ENCODE measurements at places on chromosomes 1 and 21.

DNA sequence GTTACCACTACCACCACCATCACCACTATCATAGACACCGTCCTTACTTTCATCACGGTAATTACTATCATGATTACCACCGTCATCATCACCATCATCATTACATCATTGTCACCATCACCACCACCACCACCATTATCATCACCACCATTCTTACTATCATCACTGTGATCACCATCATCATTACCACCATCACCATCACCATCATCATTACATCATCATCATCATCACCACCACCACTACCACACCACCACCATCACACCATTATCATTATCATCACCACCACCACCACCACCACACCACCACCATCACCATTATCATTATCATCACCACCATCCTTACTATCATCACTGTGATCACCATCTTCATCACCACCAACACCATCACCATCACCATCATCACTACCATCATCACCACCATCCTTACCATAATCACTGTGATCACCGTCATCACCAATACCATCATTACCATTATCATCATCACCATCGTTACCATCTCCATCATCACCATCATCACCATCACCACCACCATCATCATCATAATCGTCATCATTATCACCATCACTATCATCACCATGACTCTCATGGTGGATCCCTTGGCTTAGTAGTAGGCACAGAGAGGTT lies 244.4 kb upstream of the C1orf174 start:
- DNase-seq: no peak

GRCh38 chr1:58062635-58063034 lies 483.9 kb downstream of the OMA1 start:
- DNase-seq: no peak

DNA sequence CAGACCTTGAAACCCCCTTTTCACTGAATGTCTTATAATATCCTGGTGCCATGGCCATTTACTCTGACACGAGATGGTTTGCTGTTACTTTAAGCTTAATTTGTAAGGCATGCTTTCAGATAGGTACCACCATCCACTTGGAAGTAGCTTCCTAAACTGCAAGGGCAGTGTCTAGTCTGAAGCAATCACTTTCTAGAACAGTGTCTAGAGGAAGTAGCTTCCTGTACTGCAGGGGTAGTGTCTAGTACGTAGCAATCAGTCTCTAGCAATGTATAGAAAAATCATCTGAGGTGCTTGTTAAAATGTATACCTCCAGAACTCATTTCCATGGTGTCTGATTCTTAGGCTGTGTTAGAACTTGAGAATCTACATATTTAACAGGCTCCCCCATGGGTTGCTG lies 42.5 kb downstream of the ZBTB40 start:
- DNase-seq: no peak

- DNase-seq: no peak
Measured at GRCh38 chr1:223721658-223722607, 9.6 kb downstream of the CAPN2 start.

DNA sequence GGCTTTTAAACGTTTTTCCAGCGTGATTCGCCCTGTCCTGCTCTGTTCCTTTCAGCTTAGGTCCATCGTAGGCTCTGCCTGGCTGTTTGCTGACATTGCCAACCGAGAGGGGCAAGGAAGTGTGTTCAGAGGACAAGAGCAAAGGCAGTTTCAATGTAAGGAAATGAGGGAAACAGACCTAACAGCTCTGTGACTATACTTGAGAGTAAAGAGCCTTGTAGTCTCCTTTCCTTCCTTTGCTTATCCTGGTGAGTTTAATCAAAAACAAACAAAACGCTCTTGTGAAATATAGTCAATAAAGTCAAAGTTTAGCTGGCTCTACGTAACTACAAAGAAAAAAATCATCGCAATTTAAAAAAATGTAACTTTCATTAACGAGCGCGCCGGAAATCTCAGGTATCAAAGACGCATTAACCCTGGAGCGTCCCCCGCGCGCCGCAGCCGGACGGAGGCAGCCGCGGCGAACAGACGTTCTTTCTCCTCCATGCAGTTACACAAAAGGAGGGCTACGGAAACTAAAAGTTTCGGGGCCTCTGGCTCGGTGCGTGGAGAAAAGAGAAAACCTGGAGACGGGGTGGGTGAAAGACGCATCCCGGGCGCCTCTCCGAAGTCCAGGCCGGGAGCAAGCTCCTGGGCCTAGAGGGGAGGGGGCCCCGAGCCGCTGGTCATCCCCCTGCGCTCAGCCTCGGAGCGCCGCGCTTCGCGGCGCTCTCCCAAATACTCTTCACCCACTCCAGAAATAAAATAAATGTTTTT lies 617 bp upstream of the ADGRL2 start:
- DNase-seq: no peak

DNA sequence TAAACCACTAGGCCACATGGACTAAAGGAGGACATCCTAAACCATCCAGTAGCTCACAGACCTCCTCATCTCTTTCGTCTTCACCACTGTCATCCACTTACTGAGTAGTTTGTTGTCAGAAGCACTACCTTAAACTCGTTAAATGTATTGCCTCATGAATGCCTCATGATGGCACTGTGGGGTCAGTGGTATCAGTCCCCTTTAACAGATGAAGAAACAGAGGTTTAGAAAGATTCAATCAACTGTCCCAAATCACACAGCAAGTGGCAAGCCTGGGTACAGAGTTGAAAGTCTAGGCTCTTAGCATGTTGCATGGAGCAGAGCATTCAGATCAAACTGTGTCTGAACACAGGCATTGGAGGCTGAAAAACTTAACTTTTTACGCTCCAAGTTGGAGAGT lies 183.6 kb upstream of the KIAA0040 start:
- no peak for DNase-seq

DNA sequence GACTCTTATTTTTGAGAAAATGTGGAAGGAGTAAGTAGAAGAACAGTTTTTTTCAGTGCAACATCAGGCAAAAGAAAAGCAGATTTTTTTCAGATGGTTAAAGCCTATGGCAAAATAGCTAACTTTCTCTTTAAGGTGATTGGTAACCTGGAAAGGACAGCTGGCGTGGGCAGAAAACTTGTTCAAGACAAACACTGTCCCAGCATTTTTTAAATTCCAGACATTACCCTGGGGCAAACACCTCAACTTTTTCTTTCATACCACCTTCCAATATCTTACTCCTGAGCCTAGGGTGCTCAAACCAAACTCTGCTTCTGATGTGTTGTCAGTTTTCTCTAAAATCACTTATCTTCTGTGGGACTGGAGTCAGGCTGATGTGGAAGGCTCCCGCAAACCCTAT lies 2.7 kb upstream of the LEPR start:
- DNase-seq: no peak

DNA sequence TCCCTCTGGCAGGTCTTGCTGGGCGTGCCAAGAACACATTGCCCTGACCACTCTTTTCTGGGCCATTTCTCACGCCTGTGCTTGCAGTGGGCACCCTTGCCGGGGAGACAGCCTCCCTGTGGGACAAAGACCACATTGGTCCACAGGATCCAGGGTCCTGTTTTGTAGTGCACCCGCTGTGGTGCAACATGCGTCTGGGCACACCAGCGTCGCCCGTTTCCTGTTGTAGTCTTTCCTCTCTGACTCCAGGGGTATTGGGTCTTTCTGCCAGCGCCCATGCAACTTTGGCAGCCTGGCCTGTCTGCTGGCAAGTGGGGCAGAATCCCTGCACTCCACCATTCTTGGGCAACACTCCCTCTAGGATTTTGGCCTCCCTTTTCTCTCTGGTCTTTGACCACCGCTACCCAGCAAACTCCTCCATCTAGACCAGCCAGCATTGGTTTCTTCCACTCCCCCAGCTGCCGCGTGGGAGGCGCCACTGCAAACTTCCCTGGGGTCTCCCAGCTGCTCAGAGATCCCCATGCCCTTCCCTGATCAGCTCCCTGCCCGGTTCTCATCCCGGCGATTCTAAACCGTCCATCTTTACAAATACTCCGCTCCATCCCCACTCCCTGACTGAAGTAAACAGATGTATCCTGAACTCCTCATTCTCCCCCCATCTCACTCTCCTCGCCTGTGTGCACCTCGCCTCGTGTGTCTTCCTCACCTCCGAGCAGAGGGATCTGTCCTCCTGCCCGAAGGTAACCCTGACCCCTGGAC lies 1.2 kb upstream of the TPRG1L start:
- no peak for DNase-seq

DNA sequence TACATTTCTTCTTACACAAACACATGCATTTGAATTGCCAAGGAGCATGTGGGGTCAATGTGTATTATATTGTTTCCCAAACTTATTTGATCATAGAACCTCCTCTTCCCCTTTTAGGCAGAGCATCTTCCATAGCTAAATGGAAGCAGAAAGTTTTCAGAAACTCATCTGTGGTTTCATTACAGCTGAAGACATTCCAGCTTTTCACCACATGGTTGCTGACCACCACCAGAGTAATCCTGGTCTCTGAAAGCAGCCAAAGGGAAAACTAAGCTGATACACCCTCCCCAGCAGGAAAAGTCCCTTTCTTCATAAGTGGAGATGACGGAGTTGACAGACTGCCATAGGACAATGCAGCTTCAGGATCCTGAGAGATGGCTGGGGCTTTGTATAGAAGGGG lies 30.2 kb upstream of the OTUD3 start:
- no peak for DNase-seq

GRCh38 chr21:14995695-14996490 lies 68.9 kb downstream of the NRIP1 start:
- no peak for DNase-seq

GRCh38 chr1:17674726-17675500 lies 80.2 kb upstream of the ACTL8 start:
- no peak for DNase-seq

DNA sequence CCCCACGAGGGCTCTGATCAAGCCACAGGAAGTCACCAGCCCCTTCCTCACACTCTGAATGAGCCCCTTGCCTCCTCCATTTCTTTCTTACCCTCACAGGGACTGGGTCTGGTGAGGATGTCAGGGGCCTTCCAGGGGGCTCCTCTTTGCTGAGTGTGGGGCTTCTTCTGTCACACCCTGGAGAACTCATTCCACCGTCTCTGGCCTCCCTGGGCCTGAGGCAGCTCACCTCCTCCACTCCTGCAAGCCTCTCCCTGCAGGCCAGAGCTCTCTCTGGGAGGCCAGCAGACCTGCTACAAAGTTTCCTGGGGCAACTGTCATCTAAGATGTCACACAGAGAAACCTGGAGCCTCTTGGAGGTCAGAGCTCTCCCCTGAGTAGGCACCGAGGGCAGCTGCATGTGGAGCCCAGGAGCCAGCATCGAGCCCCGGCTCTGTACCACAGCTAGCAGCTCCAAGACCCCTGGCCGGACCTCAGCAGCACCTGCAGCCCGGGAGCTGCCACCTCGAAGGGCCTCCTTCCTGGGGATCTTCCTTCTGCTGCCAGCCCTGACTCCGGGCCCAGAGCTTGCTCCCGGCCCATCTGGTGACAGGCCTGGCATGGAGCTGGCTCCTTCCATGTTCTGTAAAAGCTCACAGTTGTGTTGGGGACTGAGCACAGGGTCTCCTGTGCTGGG lies 1.1 kb downstream of the SPOCD1 start:
- no peak for DNase-seq

GRCh38 chr1:26375081-26375480 lies 2.5 kb upstream of the ZNF683 start:
- no peak for DNase-seq

DNA sequence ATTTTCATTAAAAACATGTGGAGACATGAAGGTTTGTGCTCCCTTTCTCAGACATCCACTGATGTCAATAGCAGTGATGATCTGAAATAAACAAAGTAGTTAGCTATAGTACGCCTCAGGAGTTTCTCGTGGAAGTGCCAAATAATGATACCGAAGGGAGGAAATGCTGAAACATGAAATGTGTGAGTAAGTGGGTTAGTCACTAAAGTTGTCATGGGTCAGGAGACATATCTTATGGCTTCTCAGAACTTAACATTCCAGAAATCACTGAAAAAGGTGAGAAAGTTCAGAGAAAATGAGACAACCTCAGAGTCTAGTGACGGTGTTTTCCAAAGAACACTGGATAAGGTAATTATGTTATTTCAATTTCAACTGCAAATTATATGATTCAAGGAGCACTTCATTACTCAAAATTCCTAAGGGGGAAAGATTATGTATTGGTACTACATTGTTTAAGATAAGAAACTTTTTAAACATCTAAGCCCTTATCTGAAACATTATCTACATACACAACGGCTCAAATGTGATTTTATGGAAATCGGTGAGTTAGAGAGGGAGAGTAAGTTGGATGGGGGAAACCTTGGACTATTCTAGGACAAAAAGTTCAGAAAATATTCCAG lies 20.6 kb downstream of the NIBAN1 start:
- DNase-seq: no peak

DNA sequence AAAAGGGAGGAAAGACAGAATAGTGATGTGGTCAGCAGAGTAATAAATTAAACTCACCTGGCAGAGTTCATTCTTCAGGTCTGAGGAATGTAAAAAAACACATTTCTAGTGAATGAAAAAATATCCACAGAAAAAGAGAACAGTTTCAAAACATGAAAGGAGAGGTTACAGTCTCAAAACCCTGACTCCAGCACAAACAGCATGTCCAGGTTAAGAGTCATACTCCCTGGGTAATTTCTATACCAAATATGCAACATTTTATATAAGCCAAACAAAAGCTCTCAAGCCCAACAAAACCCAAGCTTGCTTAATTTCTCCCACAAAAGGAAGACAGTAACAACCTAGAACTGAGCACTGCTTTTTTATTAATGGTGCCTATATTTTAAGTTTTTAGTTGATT lies 173.0 kb downstream of the NTMT2 start:
- DNase-seq: no peak

- DNase-seq: no peak
Measured at GRCh38 chr1:23456226-23456625, 27.8 kb downstream of the ASAP3 start.

DNA sequence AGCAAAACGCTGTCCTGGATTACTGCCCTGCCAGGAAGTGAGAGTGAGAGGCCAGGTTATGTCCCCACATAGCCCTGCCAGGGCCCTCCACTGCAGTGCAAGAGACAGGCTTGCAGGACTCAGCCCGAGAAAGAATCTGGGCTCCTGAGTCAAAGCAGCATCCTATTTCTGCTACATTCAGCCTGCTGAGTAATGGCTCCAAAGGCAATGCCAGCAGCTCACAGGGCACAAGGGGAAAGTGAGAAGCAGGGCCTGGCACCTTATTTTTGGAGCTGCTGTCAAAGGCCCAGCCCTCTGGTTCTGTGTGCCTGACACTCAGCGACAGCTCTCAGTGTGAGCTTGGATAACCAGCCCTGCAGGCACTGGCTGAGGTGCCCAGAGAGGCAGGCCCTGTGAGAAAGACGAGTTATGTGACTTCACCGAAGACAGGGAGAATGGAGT lies 83.9 kb downstream of the DTL start:
- no peak for DNase-seq

- DNase-seq: no peak
Measured at GRCh38 chr1:172325531-172325930, 95.0 kb upstream of the C1orf105 start.

- DNase-seq: no peak
Measured at GRCh38 chr1:151881479-151881878, 27.8 kb downstream of the THEM4 start.

Measured in stimulated activated CD8-positive, alpha-beta memory T cell treated with anti-CD3 and anti-CD28 coated beads, Interleukin-4, amount 100 ng/mL, for 1 hour (primary cell).